Pancreas (tissue), 10 donors: ENCODE measurements at places on chromosomes 6 and 20. TPM values are rescaled to one million over a fixed set of nuclear protein-coding genes. Genes with fewer than 3 reads are reported as not detected.

GRCh38 chr20:49006446-49006980, 39.6 kb upstream of the CSE1L start:
- peaks cover 30% of the 10 kb centered on the region for H3K4me1 ChIP-seq
- H3K4me3 ChIP-seq: no peak overlapping the region
- no peaks in the 10 kb centered on the region for H3K27me3 ChIP-seq
- H3K36me3 ChIP-seq: peaks cover 4% of the 10 kb centered on the region
- H3K27ac ChIP-seq: no peak overlapping the region
- no peak for DNase-seq

- no peak overlapping the region for H3K4me3 ChIP-seq
- H3K36me3 ChIP-seq: no peaks in the 10 kb centered on the region
- no peak for DNase-seq
- no peaks in the 10 kb centered on the region for H3K4me1 ChIP-seq
These were observed 278.6 kb upstream of the MAP3K7 start for GRCh38 chr6:90865513-90865912.

- no peaks in the 10 kb centered on the region for H3K36me3 ChIP-seq
- no peak overlapping the region for H3K4me3 ChIP-seq
- DNase-seq: no peak
- H3K4me1 ChIP-seq: no peaks in the 10 kb centered on the region
- no peaks in the 10 kb centered on the region for H3K27me3 ChIP-seq
These were observed 224.8 kb upstream of the JAG1 start for GRCh38 chr20:10898552-10898951.

- no peak overlapping the region for H3K27ac ChIP-seq
- no peaks in the 10 kb centered on the region for H3K36me3 ChIP-seq
- no peak for DNase-seq
These were observed 25.9 kb upstream of the TGM2 start for GRCh38 chr20:38190936-38191371.

DNA sequence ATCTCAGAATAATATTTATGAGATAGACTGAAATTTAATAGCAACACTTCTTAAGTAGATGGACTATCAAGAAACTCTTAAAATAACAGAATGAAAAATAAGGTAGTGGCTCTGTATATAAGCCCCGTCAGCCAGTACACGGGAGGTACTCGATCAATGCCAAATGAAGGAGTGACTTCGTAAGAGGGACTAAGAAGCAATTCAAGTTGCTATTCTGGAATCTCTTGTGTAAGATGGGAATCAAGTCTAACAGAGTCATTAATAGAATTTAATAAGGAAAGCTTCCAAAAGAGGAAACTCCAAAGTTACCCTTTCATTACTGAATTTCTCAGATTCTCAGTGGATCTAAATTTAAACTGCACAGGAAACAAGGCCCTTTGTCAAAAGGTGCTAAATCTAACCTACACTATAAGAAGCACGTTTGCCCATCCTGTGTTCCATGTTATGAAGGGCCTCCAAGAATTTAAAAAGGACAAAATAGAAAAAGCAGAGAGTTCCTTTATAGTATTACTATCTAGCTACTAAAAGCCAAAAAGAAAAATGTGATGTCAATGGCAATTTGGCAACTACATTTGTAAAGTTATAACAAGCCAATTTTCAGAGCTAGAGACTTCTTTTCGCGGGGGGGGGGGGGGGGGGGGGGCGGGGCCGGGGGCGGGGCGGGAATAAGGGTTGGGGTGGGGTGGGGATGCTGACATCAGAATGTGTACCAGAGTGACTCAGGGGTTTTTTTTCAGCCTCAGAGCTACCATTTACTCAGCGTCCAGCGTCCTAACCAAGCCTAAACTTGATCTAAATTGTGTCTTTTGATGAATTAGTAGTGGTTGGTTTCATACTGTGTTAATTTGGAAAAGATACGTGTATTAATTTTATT, 200.6 kb downstream of the GMPR start:
- no peak overlapping the region for H3K27ac ChIP-seq
- H3K27me3 ChIP-seq: no peaks in the 10 kb centered on the region
- H3K4me1 ChIP-seq: no peaks in the 10 kb centered on the region
- no peak overlapping the region for H3K4me3 ChIP-seq

GRCh38 chr20:62061851-62062423, 3.7 kb downstream of the TAF4 start:
- peaks cover 19% of the 10 kb centered on the region for H3K4me1 ChIP-seq
- no peaks in the 10 kb centered on the region for H3K27me3 ChIP-seq
- H3K27ac ChIP-seq: no peak overlapping the region
- H3K36me3 ChIP-seq: no peaks in the 10 kb centered on the region
- DNase-seq: no peak

GRCh38 chr6:158655569-158656450, 6.0 kb downstream of the SYTL3 start:
- no peak for DNase-seq
- H3K4me1 ChIP-seq: no peaks in the 10 kb centered on the region
- no peak overlapping the region for H3K4me3 ChIP-seq
- no peaks in the 10 kb centered on the region for H3K27me3 ChIP-seq
- H3K36me3 ChIP-seq: no peaks in the 10 kb centered on the region

GRCh38 chr6:139161817-139162284, 27.0 kb downstream of the HECA start:
- H3K36me3 ChIP-seq: no peaks in the 10 kb centered on the region
- H3K4me3 ChIP-seq: no peak overlapping the region
- H3K27ac ChIP-seq: no peak overlapping the region
- H3K4me1 ChIP-seq: no peaks in the 10 kb centered on the region

DNA sequence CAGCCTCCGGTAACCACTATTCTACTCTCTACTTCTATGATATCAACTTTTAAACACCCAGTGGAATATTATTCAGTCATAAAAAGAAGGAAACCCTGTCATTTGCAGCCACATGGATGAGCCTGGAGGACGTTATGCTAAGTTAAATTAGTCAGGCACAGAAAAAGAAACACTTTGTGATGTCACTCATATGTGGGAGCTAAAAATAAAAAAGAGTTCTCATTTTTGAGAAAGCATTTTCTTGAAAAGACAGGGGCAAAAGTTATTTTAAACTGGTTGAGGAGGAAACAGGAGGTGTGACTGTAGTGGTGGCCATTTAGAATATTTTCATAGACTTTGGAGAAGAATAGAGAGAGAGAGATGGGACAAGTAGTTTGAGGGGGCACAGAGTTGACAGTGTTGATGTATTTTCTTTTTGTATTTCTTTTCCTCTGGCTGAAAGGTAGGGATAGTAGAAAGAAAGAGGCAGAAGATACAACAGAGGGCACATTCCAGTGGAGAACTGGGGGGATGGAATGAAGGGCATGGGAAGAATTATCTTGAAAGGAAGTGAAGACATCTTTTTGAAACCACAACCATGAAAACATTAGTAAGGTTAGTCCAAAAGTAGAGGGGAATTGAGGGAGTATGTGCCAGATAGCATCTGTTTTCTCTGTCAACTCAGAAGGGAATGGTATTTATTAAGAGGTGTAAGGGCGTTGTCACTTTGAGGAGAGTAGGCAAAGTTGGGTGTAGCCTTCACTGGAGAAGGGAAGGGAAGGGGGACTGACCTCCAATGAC, 181.3 kb upstream of the GMDS start:
- DNase-seq: no peak
- H3K36me3 ChIP-seq: no peaks in the 10 kb centered on the region
- H3K27ac ChIP-seq: no peak overlapping the region
- H3K4me3 ChIP-seq: no peak overlapping the region
- no peaks in the 10 kb centered on the region for H3K27me3 ChIP-seq

DNA sequence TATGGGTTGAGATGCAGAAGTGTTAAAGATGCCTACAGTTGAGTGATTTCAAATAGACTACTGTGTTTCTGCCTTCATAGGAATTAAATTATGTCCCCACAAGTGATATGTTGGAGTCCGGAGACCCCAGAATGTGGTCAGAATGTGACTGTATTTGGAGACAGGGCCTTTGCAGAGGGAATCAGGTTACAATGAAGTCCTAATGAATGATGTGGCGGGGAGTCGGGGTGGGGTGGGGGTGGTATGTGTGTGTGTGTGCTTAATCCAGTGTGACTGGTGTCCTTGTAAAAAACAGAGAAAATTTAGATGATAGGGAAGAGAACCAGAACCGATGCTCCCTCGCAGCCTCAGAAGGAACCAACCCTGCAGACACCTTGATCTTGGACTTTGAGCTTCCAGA, 448.2 kb downstream of the QKI start:
- no peaks in the 10 kb centered on the region for H3K27me3 ChIP-seq
- H3K36me3 ChIP-seq: no peaks in the 10 kb centered on the region
- H3K27ac ChIP-seq: no peak overlapping the region
- no peaks in the 10 kb centered on the region for H3K4me1 ChIP-seq
- DNase-seq: no peak
- no peak overlapping the region for H3K4me3 ChIP-seq

DNA sequence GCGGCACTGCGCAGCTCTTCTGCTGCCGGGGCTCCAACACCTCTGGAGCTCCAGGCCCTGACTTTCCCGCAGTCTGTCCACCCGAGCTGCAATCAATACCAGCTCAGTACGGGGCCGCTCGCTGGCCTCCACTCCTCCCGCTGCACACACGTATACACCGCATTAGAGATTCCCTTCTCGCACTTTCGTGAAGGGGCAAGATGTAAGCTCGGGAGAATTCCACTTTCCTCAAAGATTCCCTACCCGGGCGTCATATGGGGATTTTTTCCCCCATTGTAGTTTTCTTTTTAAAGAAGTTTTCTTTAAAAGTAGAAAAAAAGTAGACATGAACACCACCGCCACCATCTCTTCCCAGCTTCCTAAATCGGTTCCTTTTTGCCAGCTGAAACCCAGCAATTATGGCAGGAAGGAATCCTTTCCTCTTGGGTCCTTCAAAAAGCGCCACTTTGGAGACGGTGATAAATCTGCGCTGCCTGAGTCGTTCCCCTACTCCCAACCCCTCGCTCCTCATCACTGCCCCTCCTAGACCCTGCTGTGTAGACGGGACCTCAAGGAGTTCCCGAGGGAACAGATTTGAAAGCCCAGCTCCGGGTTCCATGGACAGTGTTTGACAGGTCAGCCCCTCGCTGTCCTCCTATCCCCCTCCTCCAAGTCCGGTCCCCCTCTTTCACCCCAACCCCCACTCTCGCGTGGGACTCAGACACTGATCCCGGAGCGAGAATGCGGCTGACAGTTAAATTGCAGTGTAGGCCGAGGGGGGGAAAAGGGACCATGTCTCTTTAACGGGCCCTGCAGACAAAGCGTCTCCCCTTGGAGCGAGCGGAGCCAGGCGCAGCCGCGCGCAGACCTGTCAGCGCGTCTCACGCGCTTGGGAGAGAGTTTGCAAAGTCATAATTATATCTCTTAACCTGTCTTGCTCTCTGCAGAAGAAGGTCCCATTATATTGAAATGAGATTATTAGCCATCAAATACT, 39.5 kb downstream of the NCR2 start:
- peaks cover 19% of the 10 kb centered on the region for H3K4me1 ChIP-seq
- H3K27ac ChIP-seq: no peak overlapping the region
- H3K36me3 ChIP-seq: no peaks in the 10 kb centered on the region

DNA sequence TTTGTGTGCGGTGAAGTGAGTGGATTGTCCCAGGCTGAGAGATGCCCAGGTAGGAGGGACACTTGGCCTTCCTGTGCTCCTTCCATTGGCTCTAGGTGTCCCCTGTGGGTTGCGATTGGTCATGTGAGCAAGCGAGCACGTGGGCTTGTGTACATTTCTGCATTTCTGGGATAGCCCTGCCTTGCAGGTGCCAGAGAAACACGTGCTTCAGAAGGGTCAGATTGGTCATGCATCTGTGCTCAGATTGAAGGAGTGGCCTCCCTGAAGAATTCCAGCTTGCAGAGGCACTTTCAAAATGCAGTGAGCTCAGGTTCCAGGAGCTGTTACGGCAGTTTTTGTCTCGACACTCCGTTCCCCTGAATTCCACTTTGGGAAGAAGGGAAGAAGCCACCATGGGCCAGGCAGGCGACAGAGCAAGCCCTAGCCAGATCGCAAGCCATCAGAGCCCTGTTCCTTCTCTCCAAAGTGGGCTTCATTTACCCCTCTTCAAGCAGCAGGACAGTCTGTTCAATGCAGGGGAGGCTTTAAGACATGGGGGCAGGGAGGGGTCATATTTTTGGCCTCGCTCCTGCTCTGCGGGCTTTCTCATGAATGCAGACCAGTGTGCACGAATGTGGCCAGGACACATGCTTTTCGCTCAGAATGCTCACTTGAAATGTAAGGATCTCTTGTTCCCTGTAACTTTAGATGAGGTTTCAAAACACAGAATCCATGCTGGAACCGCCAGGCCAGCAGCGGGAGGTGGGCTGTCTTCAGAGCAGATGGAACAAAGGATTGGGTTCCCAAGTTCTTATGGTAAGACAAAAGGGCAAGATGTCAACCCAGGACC, 78.6 kb upstream of the AKAP12 start:
- no peaks in the 10 kb centered on the region for H3K4me1 ChIP-seq
- H3K27ac ChIP-seq: no peak overlapping the region
- H3K27me3 ChIP-seq: no peaks in the 10 kb centered on the region
- DNase-seq: no peak

- no peaks in the 10 kb centered on the region for H3K4me1 ChIP-seq
- H3K4me3 ChIP-seq: no peak overlapping the region
- no peak overlapping the region for H3K27ac ChIP-seq
- DNase-seq: no peak
- no peaks in the 10 kb centered on the region for H3K36me3 ChIP-seq
- H3K27me3 ChIP-seq: no peaks in the 10 kb centered on the region
These were observed 59.2 kb downstream of the LAMA4 start for GRCh38 chr6:112195166-112195565.

DNA sequence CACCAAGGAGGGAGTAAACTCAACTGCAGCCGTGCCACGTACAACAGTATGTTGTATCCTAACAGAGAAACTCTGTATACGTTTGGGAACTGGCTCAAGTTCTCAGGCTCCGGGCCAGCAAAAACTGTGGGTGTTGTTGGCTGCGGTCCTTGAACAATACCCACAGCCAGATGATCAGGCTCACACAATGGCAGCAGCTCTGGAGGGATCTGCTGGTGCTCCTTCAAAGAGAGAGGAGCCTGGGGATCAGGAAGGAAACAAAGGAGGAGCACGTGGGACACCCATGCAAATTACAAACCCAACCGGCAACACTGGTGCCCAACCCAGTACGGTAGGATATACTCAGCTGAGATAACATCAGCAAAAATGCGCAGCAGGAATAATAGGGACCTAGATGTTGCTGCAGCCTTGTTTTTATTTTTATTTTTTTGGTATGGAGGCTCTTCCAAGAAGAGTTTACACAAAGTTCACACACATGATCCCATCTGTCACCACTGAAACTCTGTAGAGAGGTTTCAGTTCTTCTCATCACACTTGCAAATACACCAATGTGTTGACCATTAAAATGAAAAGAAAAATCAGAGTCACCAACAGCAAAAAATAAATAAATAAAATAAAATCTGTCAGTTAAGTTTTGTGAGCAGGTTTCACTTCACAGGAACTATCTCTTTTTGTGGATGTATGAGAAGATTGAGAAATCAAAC, 41.2 kb upstream of the PDE10A start:
- no peaks in the 10 kb centered on the region for H3K4me1 ChIP-seq
- no peak overlapping the region for H3K4me3 ChIP-seq
- H3K27me3 ChIP-seq: no peaks in the 10 kb centered on the region
- no peaks in the 10 kb centered on the region for H3K36me3 ChIP-seq
- no peak overlapping the region for H3K27ac ChIP-seq

GRCh38 chr6:142946924-142947713, 2.1 kb upstream of the HIVEP2 start:
- DNase-seq: peak; percentile 93
- H3K4me1 ChIP-seq: peaks cover 8% of the 10 kb centered on the region
- H3K27ac ChIP-seq: peak overlapping the region; percentile 96

Gene HS3ST5
- total RNA-seq: 0.08 TPM

Gene MMP24OS
- 49.9 TPM for total RNA-seq

Gene SULF2
- total RNA-seq: 5.3 TPM

Gene FAM209A
- total RNA-seq: not detected

Gene MAS1
- not detected for total RNA-seq

Gene ZNF165
- 3.0 TPM for total RNA-seq

Gene MKKS
- 12.1 TPM for total RNA-seq
